A549 (cell line): ENCODE measurements at places on chromosomes 2 and 18.

GRCh38 chr2:233837694-233838229 lies 16.6 kb downstream of the HJURP start:
- no peak for DNase-seq

- peak; percentile 57 for DNase-seq
These were observed 10.9 kb upstream of the DLX2 start for GRCh38 chr2:172113617-172114016.

DNA sequence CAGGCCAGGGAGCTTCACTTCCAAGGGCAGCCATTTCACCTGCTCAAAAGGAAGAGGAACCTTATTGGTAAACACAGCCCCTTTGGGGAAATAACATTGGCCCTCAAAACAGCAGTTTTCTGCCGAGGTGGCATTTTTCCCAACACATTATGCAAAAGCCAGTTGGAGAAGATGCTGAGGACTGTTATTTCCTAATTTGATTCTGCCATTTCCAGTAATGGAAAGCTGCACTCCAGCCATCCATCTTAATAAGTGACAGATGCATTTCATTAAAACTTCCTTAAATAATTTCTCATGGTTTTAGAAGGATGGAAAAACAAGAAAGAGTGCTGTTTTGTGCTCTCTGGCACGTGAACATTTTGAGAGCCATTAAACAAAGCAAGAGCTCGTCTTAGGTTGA lies 55.9 kb upstream of the ALK start:
- DNase-seq, result no peak

DNA sequence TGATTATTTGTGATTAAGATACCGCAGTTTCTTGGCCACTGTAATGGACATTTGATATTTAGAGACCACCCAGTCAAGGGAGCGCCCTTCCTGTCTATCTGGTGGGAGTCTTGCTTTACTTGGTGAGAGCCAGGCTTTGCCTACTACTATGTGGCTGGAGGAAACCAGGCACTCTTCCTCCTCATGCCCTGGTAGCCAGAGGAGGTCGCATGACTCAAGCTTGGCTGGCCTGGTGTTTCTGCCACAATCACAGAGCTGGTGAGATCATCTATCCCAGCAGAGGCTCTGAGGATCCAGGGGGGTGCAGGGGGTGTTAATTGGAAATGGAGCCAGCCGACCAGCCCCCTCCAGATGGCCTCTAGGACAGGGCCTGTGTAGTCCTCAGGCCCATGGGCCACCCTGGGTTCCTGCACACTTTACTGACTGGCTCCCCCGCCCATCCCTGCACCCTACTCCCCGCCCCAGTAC lies 46.8 kb upstream of the BIN1 start:
- peak; percentile 27 for DNase-seq

GRCh38 chr2:236168110-236169080 lies at the start of gene GBX2:
TSS of gene GBX2 (minus strand) at chr2:236168386. CDS start at chr2:236167971, 415 bp downstream.
- DNase-seq, result peak; percentile 94

GRCh38 chr2:227482638-227483340 lies 10.8 kb downstream of the AGFG1 start:
- no peak for DNase-seq

DNA sequence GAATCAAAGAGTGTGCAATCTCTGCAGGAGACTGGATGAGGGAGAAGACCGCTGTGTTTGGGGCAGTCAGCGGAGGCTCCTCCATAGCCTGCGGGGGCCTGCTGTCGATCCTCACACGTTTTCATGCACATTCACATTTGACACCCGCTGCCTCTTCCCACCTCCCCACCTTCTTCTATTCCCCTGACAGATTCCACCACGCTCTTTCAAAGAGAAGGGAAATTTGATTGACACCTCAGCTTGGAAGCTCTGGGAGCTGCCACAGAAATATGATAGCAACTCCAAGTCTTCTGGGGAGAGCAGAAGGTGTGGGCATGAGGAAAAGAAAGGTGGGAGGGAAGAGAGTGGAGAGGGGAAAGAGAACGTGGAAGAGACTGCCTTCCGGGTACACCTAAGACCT lies 87.5 kb downstream of the BOD1L2 start:
- no peak for DNase-seq

DNA sequence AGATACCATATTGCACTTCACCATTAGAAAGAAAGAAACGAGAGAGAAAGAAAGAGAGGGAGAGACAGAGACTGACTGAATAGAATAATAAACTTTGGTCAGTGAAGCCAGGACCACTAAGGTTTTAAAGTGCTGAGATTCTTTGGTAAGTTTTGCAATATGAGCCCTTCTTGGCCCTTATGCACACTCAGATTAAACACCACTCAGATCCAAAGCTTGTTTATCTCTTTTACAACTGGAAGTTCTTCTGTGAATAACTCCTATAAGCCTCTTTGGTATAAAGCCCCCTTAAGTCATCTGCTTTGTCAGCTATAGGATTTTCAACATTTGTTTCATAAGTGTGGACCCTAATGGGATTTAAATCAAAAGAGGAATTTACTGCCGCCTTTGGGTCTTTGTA lies 40.8 kb downstream of the PID1 start:
- no peak for DNase-seq

- DNase-seq, result no peak
These were observed 184.1 kb downstream of the AGAP1 start for GRCh38 chr2:235677937-235678336.
